ENCODE measurements at places on chromosomes 1 and 21.

GRCh38 chr1:109616391-109616790 lies 3.0 kb downstream of the GNAT2 start:
- DNase-seq, result no peak

DNA sequence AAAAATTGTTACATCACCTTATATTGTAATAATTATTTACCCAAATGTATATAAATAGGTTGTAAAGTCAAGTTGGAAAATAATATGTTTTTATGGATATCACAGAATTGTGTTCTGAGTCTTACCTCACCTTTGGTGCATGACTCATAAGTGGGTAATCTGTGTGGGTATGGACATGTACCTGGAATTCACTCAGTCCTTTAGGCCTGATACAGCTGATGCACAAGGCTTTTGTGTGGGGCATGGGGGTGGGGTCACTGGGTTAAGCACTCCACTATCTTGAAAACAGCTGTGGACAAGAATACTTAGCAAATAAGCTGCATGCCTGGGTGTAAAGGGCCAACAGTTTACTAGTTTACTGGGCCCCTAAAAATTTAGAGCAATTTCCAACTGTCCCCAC lies 34.4 kb downstream of the INKA2 start:
- DNase-seq, result no peak

DNA sequence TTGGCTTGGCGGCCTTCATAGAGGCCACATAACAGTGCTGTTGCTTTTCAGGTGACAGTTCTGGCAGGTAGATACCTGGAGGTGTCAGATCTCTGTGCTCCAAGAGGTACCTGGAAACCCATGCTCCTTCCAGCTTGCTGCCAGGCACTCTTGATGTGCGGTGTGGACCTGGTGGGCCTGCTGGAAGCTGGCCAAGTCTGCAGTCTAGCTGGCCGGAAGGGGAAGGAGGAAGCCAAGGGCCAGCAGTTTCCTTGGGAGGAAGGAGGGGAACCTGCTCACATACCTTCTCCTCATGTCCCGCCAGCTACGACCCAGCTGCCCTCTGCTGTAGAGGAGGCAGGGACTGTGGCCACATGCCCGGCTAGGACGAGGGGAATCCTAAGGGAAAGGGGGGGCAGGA lies 166.4 kb upstream of the AJAP1 start:
- DNase-seq, result no peak

GRCh38 chr1:209493559-209493958 lies 90.0 kb upstream of the CAMK1G start:
- no peak for DNase-seq

GRCh38 chr1:200659269-200659668 lies 10.4 kb downstream of the DDX59 start:
- DNase-seq, result no peak

GRCh38 chr1:34250342-34250741 lies 73.6 kb downstream of the C1orf94 start:
- DNase-seq, result no peak

- DNase-seq, result no peak
Observed at GRCh38 chr1:184759112-184759511, 4.5 kb upstream of the EDEM3 start.

- DNase-seq, result no peak
Observed at GRCh38 chr1:246969621-246970020, 37.9 kb upstream of the AHCTF1 start.

DNA sequence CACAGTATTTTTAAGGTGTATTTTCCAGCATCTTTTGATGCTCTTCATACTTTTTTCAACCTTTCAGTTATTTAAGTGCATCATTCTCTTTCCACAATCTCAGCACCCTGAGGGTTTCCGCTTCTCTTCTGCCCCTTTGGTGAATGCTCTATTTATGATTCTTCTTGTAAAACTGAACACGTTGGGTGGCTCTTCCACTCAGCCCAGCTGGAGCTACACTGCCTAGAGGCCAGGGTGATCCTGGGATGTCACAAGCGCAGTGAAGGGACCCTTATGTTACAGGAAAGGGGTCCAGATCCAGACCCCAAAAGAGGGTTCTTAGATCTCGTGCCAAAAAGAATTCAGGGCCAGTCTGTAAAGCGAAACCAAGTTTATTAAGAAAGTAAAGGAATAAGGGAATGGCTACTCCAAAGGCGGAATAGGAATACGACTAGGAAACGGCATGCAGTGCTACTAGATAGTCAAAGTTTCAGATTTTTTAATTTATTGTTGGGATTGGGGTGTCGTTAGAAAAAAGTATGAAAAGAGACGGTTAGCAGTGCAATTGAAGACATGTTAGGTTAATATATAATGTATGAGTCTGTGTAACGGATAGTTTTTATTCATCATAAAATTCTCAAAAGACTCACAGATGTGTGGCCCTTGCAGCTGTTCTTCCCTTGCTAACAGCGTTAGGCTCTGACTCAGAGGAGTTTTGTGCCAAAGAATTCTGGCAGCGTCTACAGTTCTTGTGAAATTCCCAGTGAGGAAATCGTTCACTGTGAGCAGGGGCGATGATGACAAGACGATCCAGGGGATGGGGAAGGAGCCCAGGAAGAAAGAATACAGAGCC lies 14.4 kb upstream of the ERVH48-1 start:
- no peak for DNase-seq
